ENCODE measurements at places on chromosomes 4 and X.

- no peak for DNase-seq
Observed at GRCh38 chr4:14853176-14853943, 148.9 kb upstream of the CPEB2 start.

- DNase-seq = no peak
Observed at GRCh38 chrX:103806862-103807474, 25.1 kb downstream of the RAB9B start.

DNA sequence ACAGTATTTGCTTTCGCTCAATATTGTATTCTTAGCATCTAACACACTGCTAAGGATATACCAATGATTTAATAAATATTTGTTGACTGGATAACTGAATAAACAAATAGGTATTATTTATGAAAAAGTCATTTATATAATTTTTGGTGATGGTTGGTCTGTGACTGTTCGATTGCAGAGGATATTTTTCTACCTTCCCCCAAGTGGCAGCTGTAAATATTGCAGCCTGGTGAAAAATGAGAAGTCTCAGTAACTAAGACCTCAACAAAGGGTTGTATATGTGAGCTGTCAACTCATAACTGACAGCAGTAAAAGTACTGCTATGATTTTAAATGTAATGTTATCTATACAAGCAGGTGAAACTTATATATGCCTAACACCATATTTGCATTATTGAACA is 36.0 kb downstream of the HTR2C start:
- peak; percentile 6 for DNase-seq

DNA sequence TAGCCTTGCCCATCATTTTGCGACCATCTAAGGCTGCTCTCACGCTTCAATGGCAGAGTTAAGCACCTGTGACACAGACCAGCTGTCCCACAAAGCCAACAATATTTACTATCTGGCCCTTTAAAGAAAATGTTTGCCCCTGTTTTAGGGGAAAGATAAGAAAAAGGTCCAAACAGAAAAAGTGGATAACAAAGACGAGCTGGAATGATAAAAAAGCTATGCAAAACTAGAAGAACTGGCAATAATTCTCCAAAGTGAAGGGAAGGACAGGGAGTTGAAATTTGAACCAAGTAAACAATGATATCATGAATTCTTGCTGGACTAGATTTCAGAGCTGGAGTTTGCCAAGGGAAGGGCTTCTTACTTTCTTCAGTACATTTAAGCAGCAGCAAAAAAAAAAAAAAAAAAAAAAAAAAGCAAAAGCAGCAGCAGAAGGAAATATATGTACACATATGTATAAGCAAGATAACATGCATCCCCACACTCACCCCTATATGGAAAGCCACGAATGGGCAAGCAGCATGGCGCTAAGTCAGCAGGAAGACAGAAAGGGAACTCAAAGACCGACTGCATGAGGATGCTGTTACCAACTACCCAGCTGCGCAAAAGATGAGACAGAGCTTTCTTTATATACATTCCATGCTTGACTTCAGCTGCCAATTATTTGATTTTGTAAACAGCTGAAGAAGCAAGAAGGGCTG is 12.5 kb downstream of the TRAPPC2 start:
- DNase-seq = no peak

DNA sequence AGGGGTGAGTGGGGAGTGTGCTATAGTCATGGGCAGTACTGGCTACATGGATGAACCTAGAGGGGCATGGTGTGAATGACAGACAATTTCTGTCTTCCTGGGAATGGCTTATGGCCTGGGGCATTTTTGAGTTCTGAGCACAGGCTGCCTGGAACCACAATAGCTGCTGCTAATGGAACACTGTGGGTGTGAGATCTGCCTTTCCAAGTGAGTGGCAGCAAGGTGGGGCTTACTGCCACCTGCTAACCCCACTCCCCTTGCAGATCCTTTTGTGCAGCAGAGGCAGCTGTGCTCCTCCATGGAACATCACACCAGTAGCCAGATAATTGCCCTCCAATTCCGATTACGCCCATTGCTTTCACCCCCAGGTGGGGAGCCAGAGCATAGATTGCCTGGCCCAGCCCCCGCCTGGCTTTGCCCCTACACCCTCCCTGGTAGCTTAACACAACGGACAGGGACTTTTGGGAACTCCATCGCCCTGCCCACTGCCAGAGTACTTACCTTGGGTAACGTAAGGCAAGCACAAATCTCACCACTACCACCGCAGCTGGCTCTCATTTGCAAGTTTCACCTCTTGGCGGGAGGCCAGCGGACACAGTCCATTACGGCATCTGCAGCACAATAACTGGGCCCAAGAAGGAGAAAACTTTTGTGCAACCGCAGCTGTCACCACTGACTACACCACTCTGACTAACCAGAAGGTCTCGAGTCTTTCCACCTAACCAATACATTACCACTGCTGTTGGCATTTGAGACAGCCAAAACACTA is 421.2 kb upstream of the NWD2 start:
- no peak for DNase-seq

- DNase-seq = no peak
Observed at GRCh38 chr4:73976716-73977115, 5.1 kb downstream of the PF4 start.

- no peak for DNase-seq
Observed at GRCh38 chr4:117610706-117611308, 423.5 kb upstream of the NDST3 start.

- DNase-seq = no peak
Observed at GRCh38 chr4:15100380-15100779, 98.1 kb downstream of the CPEB2 start.

- no peak for DNase-seq
Observed at GRCh38 chr4:137541181-137541580, 8.9 kb upstream of the PCDH18 start.

- DNase-seq = no peak
Observed at GRCh38 chr4:105149771-105150170, 3.1 kb downstream of the TET2 start.

- DNase-seq = no peak
Observed at GRCh38 chr4:6471307-6472007, 957 bp downstream of the PPP2R2C start.
